ENCODE measurements at places on chromosomes 7 and 10. TPM values are rescaled to one million over a fixed set of nuclear protein-coding genes. Genes with fewer than 3 reads are reported as not detected.

DNA sequence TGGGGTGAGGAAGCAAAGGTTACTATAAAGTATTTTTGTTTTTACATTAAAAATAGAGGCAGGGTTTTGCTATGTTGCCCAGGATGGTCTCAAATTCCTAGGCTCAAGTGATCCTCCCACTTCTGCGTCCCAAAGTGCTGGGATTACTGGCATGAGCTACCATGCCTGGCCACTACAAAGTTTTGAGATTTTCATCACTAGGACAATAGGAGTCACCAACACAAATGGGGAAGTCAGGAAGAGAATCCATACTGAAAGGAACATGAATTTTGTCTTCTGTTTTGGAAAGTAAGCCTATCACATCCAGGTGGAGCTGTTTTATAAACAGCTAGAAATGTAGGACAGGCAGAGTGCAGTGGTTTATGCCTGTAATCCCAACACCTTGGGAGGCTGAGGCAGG lies 20.0 kb upstream of the CAPZA2 start:
- no peaks in the 10 kb centered on the region for H3K36me3 ChIP-seq
- peaks cover 4% of the 10 kb centered on the region for H3K4me1 ChIP-seq
- H3K27me3 ChIP-seq = no peaks in the 10 kb centered on the region
- no peak for DNase-seq

DNA sequence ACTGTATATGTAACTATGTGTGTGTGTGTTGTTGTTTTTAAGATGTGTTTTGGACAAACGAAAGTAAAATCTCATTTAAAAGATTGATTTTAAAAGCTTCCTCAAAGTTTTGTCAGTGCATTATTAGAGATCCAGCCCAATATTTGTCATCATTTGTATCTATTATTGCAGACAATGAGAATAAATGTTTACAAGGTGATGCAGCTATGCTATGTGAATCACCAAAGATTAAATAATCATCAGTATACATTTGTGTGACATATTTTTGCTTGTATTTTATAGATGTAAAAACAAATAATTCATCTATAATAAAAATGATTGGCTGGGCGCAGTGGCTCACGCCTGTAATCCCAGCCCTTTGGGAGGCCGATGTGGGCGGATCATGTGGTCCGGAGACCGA lies 35.3 kb upstream of the RTKN2 start:
- no peak overlapping the region for H3K4me3 ChIP-seq
- no peaks in the 10 kb centered on the region for H3K36me3 ChIP-seq
- no peaks in the 10 kb centered on the region for H3K27me3 ChIP-seq
- DNase-seq = no peak
- no peak overlapping the region for H3K27ac ChIP-seq

Gene LRRD1
- total RNA-seq = not detected

DNA sequence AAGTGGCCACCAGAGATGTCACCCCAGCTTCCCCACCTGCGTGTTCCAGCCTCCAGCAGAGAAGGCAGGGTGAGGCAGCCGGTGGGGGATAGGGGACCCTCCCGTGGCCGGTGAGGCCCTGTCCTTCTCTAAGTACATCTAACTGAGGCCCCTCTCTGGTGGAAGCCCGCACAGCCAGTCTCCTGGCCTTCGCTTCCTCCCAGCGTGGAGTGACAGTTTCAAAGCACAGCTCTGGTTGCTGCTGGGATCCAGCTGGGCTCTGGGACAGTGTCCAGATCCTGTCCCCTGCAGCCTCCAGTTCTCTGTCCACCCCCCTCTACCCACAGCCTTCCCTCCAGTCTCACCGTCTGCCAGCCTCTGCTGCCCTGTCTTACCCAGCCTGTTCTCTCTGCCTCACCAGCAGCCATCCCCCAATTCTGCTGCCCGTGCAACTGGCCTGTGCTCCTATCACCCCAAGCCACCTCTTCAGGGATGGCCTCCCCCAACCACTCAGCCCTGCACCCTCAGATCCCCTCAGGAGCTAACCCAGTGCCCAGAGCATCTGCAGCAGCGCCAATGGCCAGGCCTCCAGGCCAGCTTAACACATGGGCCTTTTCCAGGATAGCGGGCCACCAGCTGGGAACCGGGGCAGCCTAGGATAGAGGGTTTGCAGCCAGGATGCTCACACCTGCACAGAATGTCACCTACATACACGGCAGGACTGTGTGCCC lies 16.3 kb upstream of the SH2B2 start:
- DNase-seq = no peak
- H3K27me3 ChIP-seq = no peaks in the 10 kb centered on the region
- H3K4me1 ChIP-seq = no peaks in the 10 kb centered on the region
- H3K27ac ChIP-seq = no peak overlapping the region

DNA sequence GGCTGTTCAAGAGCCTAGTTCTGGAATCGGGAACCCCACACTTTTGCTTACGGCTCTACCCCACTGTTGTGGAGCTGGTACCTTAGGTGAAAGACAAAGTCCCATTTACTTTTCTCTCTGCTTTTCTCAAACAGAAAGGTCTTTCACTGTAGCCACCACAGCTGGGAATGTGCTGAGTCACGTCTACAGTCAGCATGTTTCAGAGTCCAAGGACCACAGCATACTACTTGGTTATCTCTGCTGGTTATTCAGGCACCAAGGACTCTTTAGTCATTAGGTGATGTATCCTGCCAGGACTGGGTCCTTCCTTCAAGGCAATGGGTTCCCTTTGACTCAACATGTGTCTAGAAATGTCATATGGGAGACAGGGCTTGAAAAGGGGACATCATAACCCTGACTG lies 266.8 kb upstream of the STEAP1 start:
- no peaks in the 10 kb centered on the region for H3K36me3 ChIP-seq
- no peak for DNase-seq
- H3K27ac ChIP-seq = no peak overlapping the region
- no peaks in the 10 kb centered on the region for H3K4me1 ChIP-seq

- no peak overlapping the region for H3K27ac ChIP-seq
- H3K27me3 ChIP-seq = no peaks in the 10 kb centered on the region
- H3K4me3 ChIP-seq = no peak overlapping the region
- H3K36me3 ChIP-seq = no peaks in the 10 kb centered on the region
- DNase-seq = no peak
- H3K4me1 ChIP-seq = peaks cover 6% of the 10 kb centered on the region
Measured at GRCh38 chr10:478471-479245, 210.8 kb downstream of the DIP2C start.

Gene STAMBPL1
- 49.4 TPM for total RNA-seq

DNA sequence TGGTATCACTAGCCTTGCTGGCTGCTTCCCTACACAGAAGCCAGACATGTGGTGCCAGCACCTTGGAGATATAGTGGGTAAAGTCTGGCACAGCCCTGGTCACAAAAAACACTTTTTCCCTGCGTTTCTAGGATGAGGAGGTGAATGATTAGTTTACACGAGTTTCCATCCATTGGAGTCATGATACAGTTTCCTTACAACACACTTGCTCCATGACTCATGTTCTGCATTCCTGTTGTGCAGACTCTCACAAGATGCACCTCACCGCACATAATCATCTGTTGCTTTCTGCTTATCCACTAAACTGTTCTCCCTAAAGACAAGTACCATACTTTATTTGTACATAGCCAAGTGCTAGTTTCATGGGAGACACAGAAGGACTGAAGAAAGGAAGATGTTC lies 747.1 kb upstream of the GALNT17 start:
- no peak overlapping the region for H3K27ac ChIP-seq
- no peaks in the 10 kb centered on the region for H3K4me1 ChIP-seq
- H3K27me3 ChIP-seq = no peaks in the 10 kb centered on the region
- DNase-seq = no peak
- H3K36me3 ChIP-seq = no peaks in the 10 kb centered on the region

- no peak overlapping the region for H3K4me3 ChIP-seq
- no peak for DNase-seq
- no peaks in the 10 kb centered on the region for H3K4me1 ChIP-seq
- no peaks in the 10 kb centered on the region for H3K36me3 ChIP-seq
- no peak overlapping the region for H3K27ac ChIP-seq
Measured at GRCh38 chr10:104665174-104665573, 24.1 kb downstream of the SORCS3 start.

GRCh38 chr7:132243051-132243450 lies 333.2 kb downstream of the PLXNA4 start:
- no peak overlapping the region for H3K4me3 ChIP-seq
- no peak overlapping the region for H3K27ac ChIP-seq
- H3K27me3 ChIP-seq = no peaks in the 10 kb centered on the region
- no peak for DNase-seq
- H3K36me3 ChIP-seq = no peaks in the 10 kb centered on the region
- H3K4me1 ChIP-seq = no peaks in the 10 kb centered on the region

GRCh38 chr7:43905209-43905946 lies 1.0 kb downstream of the URGCP start:
- H3K27me3 ChIP-seq = no peaks in the 10 kb centered on the region
- H3K27ac ChIP-seq = peak overlapping the region; percentile 59
- DNase-seq = no peak
- peaks cover 61% of the 10 kb centered on the region for H3K4me1 ChIP-seq
- H3K4me3 ChIP-seq = peak overlapping the region; percentile 87

Gene RRP12
- 51.4 TPM for total RNA-seq

Gene AKR1B1
- total RNA-seq = 60.1 TPM

GRCh38 chr7:90613088-90613498 lies 17.0 kb downstream of the CDK14 start:
- peak overlapping the region; percentile 2 for H3K4me3 ChIP-seq
- H3K27ac ChIP-seq = no peak overlapping the region
- no peaks in the 10 kb centered on the region for H3K27me3 ChIP-seq
- no peak for DNase-seq
- H3K4me1 ChIP-seq = peaks cover 23% of the 10 kb centered on the region

Gene C10orf62
- total RNA-seq = not detected

- peak overlapping the region; percentile 38 for H3K27ac ChIP-seq
- no peaks in the 10 kb centered on the region for H3K27me3 ChIP-seq
- no peak for DNase-seq
- H3K36me3 ChIP-seq = no peaks in the 10 kb centered on the region
- H3K4me1 ChIP-seq = peaks cover 11% of the 10 kb centered on the region
Measured at GRCh38 chr7:150382844-150383225, 3.7 kb downstream of the ZNF775 start.

DNA sequence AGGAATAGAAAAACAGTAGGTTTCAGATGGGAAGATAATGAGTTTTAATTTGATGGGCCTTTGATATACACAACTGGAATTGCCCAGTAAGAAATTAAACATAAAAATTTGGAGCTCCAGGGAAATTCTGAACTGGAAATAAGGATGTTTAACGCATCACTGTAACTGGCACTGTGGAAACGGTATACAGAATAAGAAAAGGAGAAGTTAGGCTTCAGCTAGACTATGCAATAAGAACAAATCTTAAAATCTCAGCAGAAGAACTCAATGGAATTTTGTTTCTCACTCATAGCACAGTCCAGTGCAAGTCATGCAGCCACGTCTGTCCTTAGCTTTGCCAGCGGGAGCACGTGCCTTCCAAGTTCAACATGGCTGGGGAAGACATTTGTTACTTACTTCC lies 52.9 kb upstream of the FGL2 start:
- no peaks in the 10 kb centered on the region for H3K27me3 ChIP-seq
- DNase-seq = no peak
- H3K4me1 ChIP-seq = no peaks in the 10 kb centered on the region

GRCh38 chr7:98187138-98187502 lies 24.1 kb upstream of the BHLHA15 start:
- H3K4me1 ChIP-seq = no peaks in the 10 kb centered on the region
- H3K4me3 ChIP-seq = no peak overlapping the region
- H3K36me3 ChIP-seq = peaks cover 63% of the 10 kb centered on the region
- DNase-seq = no peak
- no peak overlapping the region for H3K27ac ChIP-seq

DNA sequence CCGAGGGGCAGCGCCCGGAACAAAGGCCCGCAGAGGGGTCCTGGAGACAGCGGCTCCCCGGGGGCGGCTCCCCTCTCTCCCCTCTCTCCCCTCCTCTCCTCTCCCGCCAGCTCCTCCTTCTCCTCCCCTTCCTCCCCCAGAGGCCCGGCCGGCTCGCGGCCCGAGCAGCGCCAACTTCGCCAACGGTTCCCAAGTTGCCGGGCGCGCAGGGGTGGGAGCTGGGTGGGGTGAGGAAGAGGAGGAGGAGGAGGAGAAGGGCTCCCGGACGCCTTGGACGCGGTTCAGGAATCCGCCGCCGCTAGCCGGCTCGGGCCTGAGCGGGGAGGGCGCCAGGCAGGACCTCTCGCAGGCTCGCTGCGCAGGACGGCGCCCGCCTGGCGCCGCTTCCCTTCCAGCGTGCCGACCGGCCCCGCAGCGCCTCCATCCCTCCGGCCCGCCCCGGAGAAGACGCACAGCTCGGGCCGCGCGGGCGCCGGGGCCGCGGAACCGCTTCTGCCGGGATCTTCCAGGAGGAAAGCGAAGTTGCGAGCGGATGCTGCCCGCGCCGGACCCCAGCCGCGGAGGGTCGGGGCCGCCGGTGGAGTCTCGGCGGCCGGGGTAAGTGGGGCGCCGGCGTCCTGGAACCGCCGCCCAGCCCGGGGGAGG lies at the start of gene CHST3:
TSS of gene CHST3 (plus strand) at position 298 of the 645 bp plus-strand sequence. CDS start 41,448 bp downstream, outside the sequence.
- H3K36me3 ChIP-seq = no peaks in the 10 kb centered on the region
- H3K4me1 ChIP-seq = peaks cover 17% of the 10 kb centered on the region
- peak within 1 kb of the TSS; percentile 86 for H3K27ac ChIP-seq
- peak within 1 kb of the TSS; percentile 35 for H3K4me3 ChIP-seq
- peaks cover 58% of the 10 kb centered on the region for H3K27me3 ChIP-seq

Gene NUPR2
- total RNA-seq = not detected

Measured in spleen (tissue), 13 donors.